ENCODE measurements at places on chromosomes 1 and 21. TPM values are rescaled to one million over a fixed set of nuclear protein-coding genes. Genes with fewer than 3 reads are reported as not detected.

DNA sequence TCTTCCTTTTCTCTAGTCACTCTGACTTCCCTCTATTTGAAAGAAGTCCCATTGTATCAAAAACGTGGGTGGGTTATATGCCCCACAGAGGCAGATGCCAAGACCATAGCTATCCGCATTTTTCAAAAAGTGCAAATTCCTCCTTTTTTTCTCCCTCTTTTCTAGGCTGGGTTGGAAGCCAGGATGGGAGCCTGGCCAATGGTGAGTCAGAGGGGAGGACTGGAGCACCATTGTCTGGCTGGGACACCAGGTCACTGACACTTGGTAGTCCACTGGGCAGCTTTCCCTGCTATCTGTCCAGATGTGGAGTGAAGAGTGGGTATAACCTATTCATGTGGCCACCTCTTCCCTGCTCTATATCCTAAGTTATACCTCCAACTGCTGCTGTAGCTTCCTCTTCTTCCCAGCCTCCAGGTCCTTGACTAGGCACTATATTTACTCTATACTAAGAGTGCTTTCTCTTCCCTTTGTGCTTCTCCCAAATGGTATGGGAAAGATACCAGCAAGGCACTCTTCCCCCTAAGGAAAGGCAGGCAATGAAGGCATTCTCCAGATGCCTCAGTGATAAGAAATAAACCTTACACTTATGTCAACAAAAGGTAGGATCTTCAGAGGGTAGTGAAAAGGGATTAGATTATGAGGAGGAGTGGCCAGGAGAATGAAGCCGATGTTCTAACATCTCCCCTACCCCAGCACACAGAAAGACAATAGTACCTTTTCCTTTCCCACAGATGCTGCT is 12.9 kb downstream of the PI4KB start:
- DNase-seq, result peak; percentile 85

GRCh38 chr1:13732971-13733667 is 33.1 kb downstream of the PRDM2 start:
- DNase-seq, result no peak

TRNP1 gene
- total RNA-seq, result 1.8 TPM

DNA sequence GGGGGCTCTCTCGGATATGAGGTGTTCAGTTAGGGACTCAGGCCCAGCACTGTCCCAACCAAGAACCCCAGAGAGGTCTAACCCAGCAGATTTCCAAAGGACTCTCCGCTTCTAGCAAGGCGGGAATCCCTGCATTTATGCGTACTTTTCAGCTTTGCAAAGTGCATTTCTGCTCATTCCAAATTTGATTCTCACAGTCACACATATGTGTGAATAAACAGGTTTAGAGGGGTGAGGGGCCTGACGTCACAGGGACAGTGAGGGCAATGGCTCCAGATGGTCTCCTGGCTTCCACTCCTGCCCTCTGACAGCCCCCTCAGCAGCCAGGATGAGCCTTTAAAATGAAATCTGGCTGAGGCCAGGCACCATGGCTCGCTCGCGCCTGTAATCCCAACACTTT is 921 bp upstream of the ECE1 start:
- DNase-seq, result no peak

CELA3A gene
- not detected for total RNA-seq

- no peak for DNase-seq
Observed at GRCh38 chr1:12615159-12615864, 2.7 kb downstream of the DHRS3 start.

DNA sequence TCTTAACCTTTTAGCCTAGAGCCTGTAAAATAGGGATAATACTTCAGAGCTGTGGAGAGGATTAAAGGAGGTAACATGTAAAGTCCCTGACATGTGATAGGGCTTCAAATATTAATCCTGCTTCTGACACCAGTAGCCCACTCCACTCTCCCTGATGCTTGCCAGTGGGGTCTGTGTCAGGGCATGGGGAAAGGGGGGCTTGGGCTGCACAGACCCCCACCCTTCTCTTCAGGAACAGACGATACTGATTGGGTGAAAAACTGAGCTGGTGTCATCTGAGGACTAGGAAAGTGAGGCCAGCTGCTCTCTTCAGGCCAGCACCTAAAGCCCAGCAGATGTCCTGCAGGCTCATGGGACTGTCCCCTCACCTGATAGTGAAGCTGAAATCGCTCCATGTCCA is 27.0 kb upstream of the MEF2D start:
- DNase-seq, result no peak

- DNase-seq, result no peak
Observed at GRCh38 chr1:52691821-52692220, 6.3 kb downstream of the COA7 start.

GRCh38 chr21:37196847-37197246 is 70.3 kb downstream of the VPS26C start:
- no peak for DNase-seq

CFHR4 gene
- total RNA-seq, result not detected

TXNIP gene
- total RNA-seq, result 1,815 TPM

GRCh38 chr1:232180779-232181136 is 449.2 kb downstream of the SIPA1L2 start:
- DNase-seq, result no peak

- DNase-seq, result no peak
Observed at GRCh38 chr21:30882866-30883597, 1.7 kb upstream of the KRTAP11-1 start.

DNA sequence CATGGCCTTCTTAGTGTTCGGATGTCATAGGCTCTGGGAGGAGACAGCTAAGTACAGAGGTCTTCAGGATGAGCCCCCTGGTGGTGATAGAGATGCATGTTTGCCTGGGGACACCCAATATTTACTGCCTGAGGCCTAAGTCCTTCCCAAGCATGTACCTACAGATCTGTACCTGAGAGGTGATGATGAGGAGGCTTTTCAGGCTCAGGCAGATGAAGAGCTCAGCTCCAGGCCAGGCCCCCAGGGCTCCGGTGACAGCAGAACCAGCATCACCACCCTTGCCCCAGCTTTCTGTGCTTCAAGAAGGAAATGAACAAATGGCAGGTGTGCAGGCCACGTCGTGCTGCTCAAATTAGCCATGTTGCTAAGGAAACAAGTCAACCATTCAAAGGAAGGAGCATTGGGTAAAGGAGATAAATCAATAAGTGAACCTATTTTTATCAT is 21.1 kb downstream of the CACNA1E start:
- no peak for DNase-seq

DNA sequence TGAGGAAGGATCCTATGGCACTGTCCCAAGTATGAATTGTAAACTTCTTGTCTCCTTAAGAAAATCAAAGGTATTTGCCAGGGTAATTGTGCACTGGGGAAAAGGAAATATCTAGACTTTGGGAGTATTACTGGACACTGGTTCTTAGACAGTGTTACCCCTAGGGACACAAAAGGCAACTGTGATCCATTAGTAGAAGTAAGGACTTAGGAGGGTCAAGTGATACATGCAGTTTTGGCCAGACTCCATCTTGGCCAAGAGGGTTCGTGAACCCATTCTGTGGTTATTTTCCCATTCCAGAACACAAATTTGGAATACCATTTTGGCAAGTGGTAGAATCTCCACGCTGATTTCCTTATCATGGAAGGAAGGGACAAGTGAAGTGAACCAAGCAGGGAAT is 98.1 kb downstream of the TM2D1 start:
- no peak for DNase-seq

GSTM5 gene
- total RNA-seq, result 0.39 TPM

STYXL2 gene
- total RNA-seq, result 159 TPM

BTBD8 gene
- 3.4 TPM for total RNA-seq

GRCh38 chr1:173269490-173270230 is 62.5 kb upstream of the TNFSF4 start:
- no peak for DNase-seq

DNA sequence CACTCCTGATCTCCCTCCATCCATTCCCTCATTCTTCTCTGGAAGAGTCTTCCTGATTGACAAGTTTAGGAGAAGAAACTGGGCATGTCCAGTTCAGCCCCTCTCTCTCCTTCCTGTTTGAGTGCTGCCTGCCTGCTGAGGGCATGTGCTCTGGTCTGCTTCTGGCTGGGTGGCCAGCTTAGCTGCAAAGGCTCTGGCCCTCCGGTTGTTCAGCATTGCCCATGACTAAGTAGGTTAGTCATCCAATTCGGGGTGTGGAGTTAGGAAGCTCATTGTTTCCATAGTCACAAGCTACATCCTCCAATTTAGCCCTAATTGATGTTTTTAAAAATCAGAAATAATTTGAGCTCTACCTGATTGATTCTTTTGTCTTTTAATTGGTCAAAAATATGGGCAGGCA is 25.6 kb upstream of the PLA2G2E start:
- no peak for DNase-seq

GRCh38 chr1:163664671-163665335 is 343.0 kb downstream of the NUF2 start:
- DNase-seq, result no peak

DNA sequence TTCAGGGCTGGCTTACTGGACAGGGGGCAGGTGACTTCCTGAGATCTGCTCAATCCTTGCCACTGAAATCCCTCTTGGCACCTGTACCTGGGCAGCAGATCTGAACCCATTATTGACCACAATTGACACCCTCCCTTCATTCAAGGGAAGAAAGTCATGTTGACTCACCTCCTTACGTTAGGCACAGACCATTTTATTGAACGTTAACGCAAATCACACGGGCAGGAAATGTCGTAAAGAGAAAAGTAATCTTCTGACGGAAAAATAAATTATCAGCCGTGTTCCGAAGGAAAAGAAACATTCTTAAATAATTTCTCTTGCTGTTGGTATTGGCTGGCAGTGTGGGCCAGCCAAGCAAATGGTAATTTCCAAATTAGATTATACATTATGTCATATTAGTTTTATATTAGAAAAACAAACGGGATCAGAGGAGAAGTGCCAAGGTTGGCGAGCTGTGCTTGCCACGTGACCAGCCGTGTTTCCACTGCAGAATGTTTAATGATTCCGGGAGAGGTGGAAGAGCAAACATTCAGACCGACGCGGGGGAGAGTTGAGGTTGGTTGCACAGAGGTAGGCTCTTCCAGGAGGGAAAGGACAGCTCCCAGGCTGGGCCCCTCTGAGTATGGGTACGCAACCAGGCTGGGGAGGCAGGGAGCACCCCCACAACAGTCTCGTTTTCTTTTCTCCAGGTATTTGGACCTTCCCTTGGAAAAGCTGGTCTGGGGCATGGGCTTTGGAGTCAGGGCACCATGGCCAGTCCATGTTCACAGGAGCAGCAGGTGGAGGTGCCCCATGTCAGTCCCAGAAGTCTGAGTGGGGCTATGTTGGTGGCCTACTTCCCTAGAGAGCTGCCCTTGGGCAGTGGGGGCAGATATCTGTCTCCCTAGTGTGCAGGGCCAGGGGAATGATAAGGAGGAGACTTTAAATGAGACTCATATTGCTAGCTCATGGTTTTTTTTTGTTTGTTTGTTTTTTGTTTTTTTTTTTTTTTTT is 121.1 kb downstream of the FOXD2 start:
- no peak for DNase-seq

DNA sequence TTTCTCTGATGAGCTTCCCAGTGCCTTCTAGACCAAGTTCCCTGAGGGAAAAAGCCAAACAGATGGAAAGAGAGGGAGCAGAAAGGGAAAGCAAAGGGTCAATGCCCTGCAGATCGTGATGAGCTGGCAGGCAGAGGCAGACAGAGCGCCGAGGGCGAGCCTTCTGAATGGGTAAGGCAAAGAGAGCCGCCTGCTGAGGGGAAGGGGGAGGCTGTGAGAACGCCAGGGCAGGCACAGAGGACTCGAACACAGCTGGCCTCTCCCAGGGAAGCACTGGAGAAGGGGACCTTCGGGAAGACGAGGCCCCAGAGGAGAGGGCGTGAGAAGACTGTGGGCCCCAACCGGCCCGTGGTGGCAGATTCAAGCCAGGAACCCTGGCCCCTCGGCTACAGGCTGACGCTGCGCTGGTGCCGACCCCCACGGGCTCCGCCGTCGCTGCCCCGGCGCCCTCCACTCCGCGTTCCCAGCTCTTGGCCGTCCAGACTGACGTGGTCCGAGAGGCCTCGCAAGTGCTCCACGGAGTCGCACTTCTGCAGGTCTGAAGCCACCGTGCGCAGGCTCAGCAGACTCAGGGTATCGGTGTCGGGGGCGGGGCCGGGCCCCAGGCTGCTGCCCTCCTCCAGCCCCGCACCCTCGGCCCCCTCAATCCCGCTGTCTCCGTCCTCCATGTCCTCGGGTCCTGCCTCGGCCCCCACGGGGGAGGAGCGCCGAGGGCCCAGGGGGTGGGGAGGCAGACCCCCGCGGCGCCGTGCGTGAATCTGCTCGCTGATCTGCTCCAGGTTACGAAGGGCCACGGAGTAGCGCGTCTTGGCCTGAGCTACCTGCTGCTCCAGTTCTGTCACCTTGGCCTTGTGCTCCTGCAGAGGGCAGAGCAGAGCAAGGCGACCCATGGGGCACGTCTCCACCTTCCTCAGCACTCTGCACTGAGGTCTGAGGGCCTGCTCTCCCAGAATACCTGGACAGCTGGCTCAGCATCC is 13.9 kb downstream of the SH3BP5L start:
- DNase-seq, result no peak

DNA sequence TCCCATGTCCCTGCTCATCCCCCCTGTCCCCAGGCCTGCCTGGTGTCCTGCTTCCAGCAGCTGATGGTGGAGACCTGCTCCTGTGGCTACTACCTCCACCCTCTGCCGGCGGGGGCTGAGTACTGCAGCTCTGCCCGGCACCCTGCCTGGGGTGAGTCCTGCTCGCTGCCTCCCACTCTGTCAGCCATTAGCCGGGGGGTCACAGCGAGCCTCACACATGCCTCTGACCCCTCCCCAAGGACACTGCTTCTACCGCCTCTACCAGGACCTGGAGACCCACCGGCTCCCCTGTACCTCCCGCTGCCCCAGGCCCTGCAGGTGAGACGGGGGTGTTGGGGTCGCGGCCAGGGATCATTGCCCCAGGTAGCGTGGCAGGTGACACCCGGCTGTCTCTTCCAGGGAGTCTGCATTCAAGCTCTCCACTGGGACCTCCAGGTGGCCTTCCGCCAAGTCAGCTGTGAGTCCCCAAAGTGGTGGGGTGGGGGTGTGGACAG is 10.0 kb downstream of the SCNN1D start:
- no peak for DNase-seq

- DNase-seq, result no peak
Observed at GRCh38 chr1:16093611-16094010, 20.2 kb upstream of the FAM131C start.

GRCh38 chr1:185017966-185018365 is 27.4 kb upstream of the RNF2 start:
- DNase-seq, result no peak

- DNase-seq, result no peak
Observed at GRCh38 chr21:20220586-20220985, 777.6 kb upstream of the NCAM2 start.

- no peak for DNase-seq
Observed at GRCh38 chr1:27564710-27565649, 39.0 kb downstream of the AHDC1 start.

Data from gastrocnemius medialis (tissue), 4 donors.